ENCODE measurements at places on chromosomes 16 and 17. TPM values are rescaled to one million over a fixed set of nuclear protein-coding genes. Genes with fewer than 3 reads are reported as not detected.

TNFSF13 gene
- polyA plus RNA-seq, result 18.2 TPM

CUEDC1 gene
- 45.1 TPM for polyA plus RNA-seq

NOD2 gene
- 0.40 TPM for polyA plus RNA-seq

DNA sequence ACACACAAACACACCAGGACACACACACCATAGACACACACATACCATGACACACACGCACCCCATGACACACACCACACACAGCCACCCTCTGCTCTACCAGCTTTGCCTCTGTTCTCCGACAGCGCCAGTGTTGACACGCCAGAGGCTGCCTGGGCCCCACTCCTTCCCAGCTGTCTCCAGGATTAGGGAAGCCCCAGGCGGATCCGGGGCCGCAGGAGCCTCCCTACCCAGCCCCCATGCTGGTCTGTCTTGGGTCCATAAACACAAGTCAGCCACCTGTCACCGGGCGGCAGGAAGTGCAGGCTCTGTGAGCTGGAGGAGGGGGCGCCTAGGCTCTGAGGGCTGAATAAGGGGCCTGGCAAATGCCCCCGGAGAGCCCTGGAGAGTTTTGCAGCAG is 10.5 kb downstream of the TBC1D16 start:
- DNase-seq, result no peak

DNA sequence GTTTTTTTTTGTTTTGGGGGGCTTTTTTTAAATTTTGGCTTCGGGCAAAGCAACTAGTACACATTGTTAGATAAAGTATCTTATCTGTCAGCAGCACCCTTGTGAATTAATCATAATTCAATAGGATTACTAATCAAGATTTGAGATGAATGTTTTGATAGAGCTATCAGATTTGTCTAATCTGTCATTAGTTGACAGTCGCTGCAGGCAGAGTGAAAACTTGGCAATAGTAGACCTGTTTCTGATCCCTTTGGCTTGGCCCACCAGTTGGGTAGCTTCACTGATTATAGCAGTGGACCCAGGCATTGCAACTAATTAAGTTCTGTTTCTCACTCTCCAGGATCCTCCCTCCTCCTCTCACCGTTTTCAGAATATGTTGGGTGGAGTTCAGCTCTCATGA is 258.6 kb downstream of the IRX3 start:
- DNase-seq, result no peak

- peak; percentile 49 for DNase-seq
These were observed 108.9 kb downstream of the ENGASE start for GRCh38 chr17:79183293-79184158.

Measured in renal pelvis (tissue), 12 donors.